A549 treated with GW870086 at 1 μM for 4 hours (cell line): ENCODE measurements at places on chromosomes 3 and 15. TPM values are rescaled to one million over a fixed set of nuclear protein-coding genes. Genes with fewer than 3 reads are reported as not detected.

Gene CNTN4
- total RNA-seq, result not detected in 5 replicates

Gene BUB1B
- 25.4 to 30.8 TPM (median 28.2 TPM) in 5 replicates for total RNA-seq

Gene SPESP1
- total RNA-seq, result not detected in 5 replicates

Gene ERC2
- not detected in 5 replicates for total RNA-seq

Gene CPEB1
- 2.3 to 3.5 TPM (median 2.9 TPM) in 5 replicates for total RNA-seq

Gene PODXL2
- total RNA-seq, result 7.6 to 10.9 TPM (median 9.9 TPM) in 5 replicates

Gene ASB7
- total RNA-seq, result 9.1 to 13.6 TPM (median 12.5 TPM) in 5 replicates

Gene SLC2A2
- not detected in 5 replicates for total RNA-seq

Gene HYKK
- 6.0 to 7.6 TPM (median 6.1 TPM) in 5 replicates for total RNA-seq

Gene TGM4
- total RNA-seq, result 0.10 to 0.20 TPM (median 0.17 TPM) in 5 replicates

Gene ESYT3
- total RNA-seq, result 0.54 to 0.94 TPM (median 0.70 TPM) in 5 replicates

Gene GABRR3
- total RNA-seq, result not detected in 5 replicates

Gene SLC6A1
- total RNA-seq, result 0.03 TPM in 1 of 5 replicates, not detected in the others

Gene SPTBN5
- 0.10 to 0.36 TPM (median 0.16 TPM) in 5 replicates for total RNA-seq

Gene GOLGA6L7
- not detected in 5 replicates for total RNA-seq

Gene DAZL
- not detected in 5 replicates for total RNA-seq

Gene ALDH1A2
- total RNA-seq, result 0.21 TPM in 1 of 5 replicates, not detected in the others

Gene INKA1
- total RNA-seq, result 1.1 to 2.3 TPM (median 1.9 TPM) in 5 replicates

Gene NANOGP8
- not detected in 5 replicates for total RNA-seq

Gene GRM7
- total RNA-seq, result not detected in 5 replicates

Gene PEX11A
- total RNA-seq, result 8.4 to 10.1 TPM (median 8.8 TPM) in 5 replicates

Gene C3orf20
- 0.05 TPM in 1 of 5 replicates, not detected in the others for total RNA-seq

Gene CYB561D2
- total RNA-seq, result 13.9 to 22.8 TPM (median 19.4 TPM) in 5 replicates

Gene GOLGA8S
- total RNA-seq, result 0.07 to 0.19 TPM (median 0.17 TPM) in 5 replicates

Gene ITIH4
- total RNA-seq, result 0.47 to 1.7 TPM (median 0.97 TPM) in 5 replicates

Gene SSUH2
- 0.86 to 2.0 TPM (median 1.6 TPM) in 5 replicates for total RNA-seq

Gene MUSTN1
- total RNA-seq, result 0.35 TPM in 1 of 5 replicates, not detected in the others

Gene BSN
- total RNA-seq, result 0.05 to 0.22 TPM (median 0.15 TPM) in 5 replicates

Gene KBTBD12
- total RNA-seq, result not detected in 5 replicates

Gene MAN2A2
- 21.5 to 31.1 TPM (median 29.2 TPM) in 5 replicates for total RNA-seq

Gene HRG
- total RNA-seq, result not detected in 5 replicates

Gene GOLGA6D
- total RNA-seq, result 0.05 to 0.09 TPM in 2 of 5 replicates, not detected in the others

Gene ITIH1
- total RNA-seq, result not detected in 5 replicates

Gene RASGRP1
- 0.27 to 0.58 TPM (median 0.37 TPM) in 5 replicates for total RNA-seq

Gene PATL2
- total RNA-seq, result 0.10 to 0.24 TPM (median 0.13 TPM) in 4 of 5 replicates, not detected in the other

Gene CFAP91
- 0.11 to 0.43 TPM (median 0.31 TPM) in 4 of 5 replicates, not detected in the other for total RNA-seq

Gene SLC28A2
- not detected in 5 replicates for total RNA-seq

Gene TRIM42
- not detected in 5 replicates for total RNA-seq

Gene CIDEC
- 35.1 to 45.7 TPM (median 37.0 TPM) in 5 replicates for total RNA-seq

Gene EIF4E3
- 3.1 to 4.4 TPM (median 3.5 TPM) in 5 replicates for total RNA-seq

Gene HESX1
- total RNA-seq, result 0.21 to 0.75 TPM (median 0.35 TPM) in 4 of 5 replicates, not detected in the other

Gene LHFPL4
- total RNA-seq, result 0.06 to 0.30 TPM (median 0.08 TPM) in 5 replicates

Gene ILDR1
- total RNA-seq, result not detected in 5 replicates
